ENCODE measurements at places on chromosomes 3 and 15.
A peak's percentile ranks its signal among the peaks of the same experiment; 100 is the strongest.

GRCh38 chr3:38343797-38344594 lies 2.6 kb upstream of the XYLB start:
- DNase-seq, result no peak

GRCh38 chr3:114827495-114827894 lies 319.6 kb downstream of the ZBTB20 start:
- no peak for DNase-seq

- DNase-seq, result no peak
These were observed 91.1 kb upstream of the FGF7 start for GRCh38 chr15:49331951-49332350.

GRCh38 chr15:70095408-70096214 lies 2.1 kb downstream of the TLE3 start:
- peak; percentile 43 for DNase-seq

DNA sequence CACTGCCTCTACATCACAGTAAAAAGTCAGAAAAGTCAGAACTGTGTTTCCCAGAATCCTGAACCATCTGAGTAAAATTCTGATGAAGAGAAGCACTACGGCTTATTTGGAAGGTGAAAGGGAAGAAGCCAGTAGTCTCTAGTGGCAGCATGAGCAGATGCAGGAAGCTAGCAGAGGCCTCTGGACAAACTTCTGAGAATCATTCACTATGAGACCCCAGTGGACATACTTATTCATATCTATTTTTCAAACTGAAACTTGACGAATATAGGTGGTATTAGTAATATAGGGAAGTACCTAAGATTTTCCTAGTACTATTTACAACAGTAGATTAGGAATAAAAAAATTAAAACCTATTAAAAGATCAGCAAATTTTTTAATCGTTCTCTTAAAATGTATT lies 272.8 kb upstream of the TTC14 start:
- no peak for DNase-seq

DNA sequence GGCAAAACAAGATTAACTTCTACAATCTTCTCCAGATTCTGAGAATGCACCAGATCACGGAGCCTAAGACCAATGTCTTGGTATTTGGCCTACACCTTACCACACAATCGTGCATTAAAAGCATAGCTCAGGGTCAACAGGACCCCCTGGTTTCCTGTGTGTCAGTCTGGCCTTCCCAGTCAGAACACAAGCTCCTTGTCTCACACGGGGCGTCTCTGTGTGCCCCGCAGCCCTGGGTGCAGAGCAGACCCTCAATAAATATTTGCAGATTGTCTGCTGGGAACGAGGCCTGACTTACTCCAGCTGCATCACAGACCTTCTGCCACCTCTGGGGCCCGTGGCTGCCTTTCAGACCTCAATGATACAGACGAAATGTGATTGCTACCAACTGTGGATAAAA lies 82.5 kb upstream of the CTNNB1 start:
- DNase-seq, result no peak

- DNase-seq, result no peak
These were observed 733.4 kb downstream of the TUSC7 start for GRCh38 chr3:117443014-117443413.

GRCh38 chr3:36443028-36443686 lies 62.9 kb downstream of the STAC start:
- no peak for DNase-seq

DNA sequence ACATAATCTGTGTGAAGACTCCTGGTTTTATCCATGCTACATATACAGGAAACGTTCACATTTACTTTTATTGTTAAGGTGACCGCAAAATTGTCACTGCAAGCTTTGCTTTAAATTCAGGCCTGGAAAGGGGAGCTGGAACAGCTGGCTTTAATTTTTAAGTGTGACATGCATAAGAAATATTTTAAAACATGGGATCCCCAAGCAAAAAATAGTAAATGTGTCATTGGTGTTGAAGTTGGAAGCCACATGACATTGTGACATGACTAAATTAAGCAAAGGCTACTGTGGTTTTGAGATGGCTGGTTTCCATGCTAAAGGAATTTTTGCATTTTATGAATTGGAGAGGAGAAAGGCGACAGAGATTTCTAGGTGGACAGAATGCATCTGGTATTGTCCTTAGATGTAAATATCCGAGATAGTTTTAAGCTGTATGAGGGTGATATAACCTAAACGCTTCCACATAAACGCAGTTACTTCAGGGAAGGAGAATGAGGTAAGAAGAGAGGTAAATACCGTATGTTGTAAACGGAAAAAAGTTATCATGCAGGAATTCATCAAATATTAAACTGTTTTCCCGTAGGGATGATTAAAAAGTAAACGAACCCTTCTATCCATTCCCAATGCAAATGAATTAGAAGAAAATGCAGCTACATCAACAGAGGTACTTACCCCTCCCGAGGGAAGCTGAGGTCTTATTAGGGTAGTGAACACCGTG lies 927 bp upstream of the FYTTD1 start:
- DNase-seq, result no peak

DNA sequence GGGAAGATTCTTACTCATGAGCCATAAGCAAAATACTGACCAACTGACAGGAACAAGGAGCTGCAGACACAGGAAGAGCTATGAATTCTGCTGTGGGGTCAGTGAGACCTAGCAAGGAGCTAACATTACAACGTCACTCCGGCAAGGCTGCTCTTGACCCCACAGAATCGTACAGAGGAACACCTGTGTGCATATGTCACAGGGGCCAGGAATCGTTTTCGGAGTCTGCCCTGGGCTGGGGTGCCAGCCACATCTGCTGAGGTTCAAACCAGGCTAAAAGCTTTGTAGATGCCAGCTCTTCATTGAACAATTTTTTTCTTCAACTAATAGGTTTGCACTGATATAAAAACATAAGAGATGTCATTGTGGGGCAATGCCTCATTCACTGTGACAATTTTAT lies 82.6 kb downstream of the LRRK1 start:
- DNase-seq, result no peak

GRCh38 chr3:68467465-68467864 lies 464.9 kb downstream of the TAFA4 start:
- no peak for DNase-seq

GRCh38 chr3:14799146-14799545 lies 19.6 kb upstream of the FGD5 start:
- DNase-seq, result no peak

- DNase-seq, result no peak
These were observed 96.7 kb downstream of the LRTM1 start for GRCh38 chr3:54831112-54831511.

GRCh38 chr3:126102530-126102951 lies 18.6 kb upstream of the SLC41A3 start:
- DNase-seq, result no peak

DNA sequence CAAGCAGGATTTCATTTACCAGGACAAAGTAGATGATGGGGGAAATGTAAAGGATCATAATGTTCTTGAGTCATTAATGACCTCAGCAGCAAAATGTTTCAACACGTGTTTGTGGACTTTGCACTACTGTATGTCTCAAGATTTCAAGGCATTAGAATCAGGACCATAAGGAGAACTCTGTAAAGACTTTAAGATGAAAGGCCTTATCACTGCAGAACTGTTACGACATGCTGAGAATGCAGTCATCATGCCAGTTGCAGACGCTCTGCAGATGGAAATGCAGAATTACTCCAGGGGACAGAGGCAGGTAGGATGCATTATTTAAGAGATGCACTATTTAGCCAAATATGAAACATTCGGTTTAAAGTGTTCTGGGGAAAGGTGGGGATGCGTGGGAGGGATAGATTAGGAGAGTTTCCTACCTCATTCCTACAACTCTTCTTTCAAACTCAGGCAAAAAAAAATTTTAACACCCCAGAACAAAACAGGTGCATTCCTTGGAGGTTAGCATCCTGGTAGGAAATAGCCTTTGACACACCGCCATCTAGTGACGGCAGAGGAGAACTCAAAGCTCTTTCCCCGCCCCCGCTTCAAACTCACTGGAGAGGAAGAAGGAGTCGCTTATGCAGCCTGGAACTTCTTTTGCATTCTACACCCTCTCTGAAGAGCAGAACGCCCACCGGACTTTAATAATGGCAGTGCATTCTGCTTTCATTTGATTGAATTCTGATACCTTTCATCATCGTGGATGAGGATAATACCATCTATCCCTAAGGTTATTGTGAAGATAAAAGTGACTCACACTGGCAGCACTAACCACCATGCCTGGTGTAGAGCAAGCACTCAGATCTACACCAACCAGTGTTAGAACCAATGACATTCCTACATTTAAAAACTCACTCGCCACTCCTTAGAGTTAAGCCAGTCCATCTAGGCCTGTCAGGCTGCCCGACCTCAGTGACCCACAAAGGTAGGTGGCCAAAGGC lies 43.1 kb upstream of the TOPAZ1 start:
- peak; percentile 30 for DNase-seq

DNA sequence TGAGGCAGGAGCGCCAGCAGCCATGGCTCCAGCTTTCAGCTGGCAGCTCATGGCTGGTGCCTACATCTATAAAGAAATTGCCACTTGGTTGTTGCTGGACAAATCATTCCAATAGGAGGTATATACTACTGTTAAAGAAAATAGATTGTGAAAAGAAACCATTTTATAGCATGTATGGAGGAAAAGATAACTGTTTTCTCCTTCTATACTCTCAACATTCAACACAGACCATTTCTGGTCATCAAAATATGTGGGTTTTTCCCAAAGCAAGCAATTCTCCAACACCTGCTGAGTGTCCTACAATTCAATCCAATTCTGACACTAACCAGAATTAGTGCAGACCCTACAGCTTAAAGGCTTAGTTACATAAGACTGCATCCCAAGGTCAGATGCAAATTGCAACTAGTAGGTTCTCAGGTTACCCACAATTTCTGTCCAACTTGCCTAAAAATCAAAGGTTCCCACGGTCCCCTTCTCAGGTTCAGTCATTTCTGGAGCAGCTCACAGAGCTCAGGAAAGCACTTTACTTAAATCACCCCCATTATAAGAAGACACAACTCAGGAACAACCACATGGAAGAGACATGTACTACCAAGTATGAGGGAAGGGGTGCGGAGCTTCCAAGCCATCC lies 42.4 kb upstream of the STRIT1 start:
- no peak for DNase-seq

GRCh38 chr15:67883234-67883773 lies 43.5 kb upstream of the RNU6-1 start:
- no peak for DNase-seq

- no peak for DNase-seq
These were observed 42.1 kb downstream of the RNF111 start for GRCh38 chr15:59029554-59029953.

GRCh38 chr3:54968546-54969172 lies 40.8 kb upstream of the LRTM1 start:
- no peak for DNase-seq

- DNase-seq, result no peak
These were observed 491.1 kb downstream of the FHIT start for GRCh38 chr3:60760145-60760544.

DNA sequence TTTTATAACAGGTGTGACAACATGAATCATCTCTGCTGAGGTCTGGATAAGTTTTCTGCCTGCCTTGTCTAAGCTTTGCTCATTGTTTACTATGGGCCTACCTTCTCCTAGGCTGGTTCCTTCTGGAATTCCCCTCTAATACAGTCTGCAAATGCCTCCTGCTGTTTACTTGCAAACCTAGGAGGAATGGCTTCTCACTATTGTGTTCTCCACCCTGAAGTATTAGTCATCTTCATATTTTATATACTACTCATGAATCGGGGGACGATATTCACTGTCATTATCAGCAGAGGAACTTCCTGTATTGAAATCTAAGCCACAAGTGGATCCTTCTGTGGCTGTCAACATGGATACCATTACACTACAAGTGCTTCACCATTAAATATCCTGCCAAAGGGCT lies 154.8 kb downstream of the PLCL2 start:
- no peak for DNase-seq

GRCh38 chr15:73924171-73924921 lies 1.9 kb upstream of the LOXL1 start:
- DNase-seq, result no peak

DNA sequence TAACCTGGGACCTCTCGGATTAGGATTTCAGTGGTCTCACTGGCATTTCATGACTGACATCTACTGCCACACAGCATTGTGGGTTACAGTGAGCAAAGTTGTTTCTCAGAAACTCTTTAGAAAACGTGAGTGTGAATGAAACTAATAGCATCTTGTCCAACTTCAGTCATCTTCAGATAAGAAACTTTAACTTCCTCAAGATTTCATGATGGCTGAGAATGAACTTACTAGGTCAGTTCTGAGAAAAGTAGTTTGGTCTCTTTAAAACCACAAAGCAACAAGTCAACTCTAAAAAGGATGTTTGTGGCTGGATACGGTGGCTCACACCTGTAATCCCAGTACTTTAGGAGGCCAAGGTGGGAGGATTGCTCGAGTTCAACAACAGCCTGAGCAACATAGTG lies 14.2 kb upstream of the HOMER2 start:
- no peak for DNase-seq

- DNase-seq, result no peak
These were observed 1153.3 kb downstream of the ROBO1 start for GRCh38 chr3:78614486-78614885.

GRCh38 chr15:39211108-39211979 lies 369.5 kb upstream of the THBS1 start:
- no peak for DNase-seq

- no peak for DNase-seq
These were observed 49.6 kb upstream of the PPARG start for GRCh38 chr3:12239301-12239700.

DNA sequence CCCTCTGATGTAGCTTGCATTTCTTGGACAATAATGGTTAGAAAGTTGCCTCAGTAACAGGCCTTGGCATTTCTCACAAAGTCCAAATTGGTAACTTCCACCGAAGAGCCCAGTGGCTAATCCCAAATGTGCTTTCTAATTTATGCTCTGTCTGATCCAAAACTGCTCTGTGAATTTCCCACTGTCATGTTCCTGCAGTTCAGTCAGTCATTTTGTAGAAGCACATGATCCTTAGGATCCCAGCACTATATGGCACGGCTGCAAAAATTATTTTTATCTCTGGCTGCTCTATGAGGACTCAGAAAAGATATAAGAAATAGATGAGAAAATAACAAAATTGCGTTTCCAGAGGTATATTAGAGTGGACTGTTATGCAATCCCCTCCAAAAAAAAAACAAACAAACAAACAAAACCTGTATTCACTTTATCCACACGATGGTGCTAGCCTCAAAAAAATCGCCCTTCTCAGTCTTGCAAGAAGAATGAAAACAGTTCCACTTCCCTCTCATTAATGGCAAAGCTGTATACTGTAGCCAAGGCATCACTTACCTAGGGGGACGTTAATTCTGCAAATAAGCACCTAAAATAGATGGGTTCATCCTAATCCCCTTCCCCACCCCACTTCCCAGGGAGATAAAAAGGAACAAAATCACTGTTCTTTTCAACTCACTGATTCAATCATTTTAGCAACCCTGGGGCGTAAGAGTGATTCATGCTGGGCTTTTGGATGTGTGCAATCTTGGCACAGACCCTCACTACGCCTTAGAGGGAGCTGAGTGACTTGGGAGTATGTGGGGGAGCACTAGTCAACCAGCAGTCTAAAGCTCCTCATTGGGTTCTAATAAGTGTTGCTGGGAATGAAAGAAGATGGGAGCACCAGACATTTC lies 61.3 kb downstream of the TMCO5A start:
- DNase-seq, result no peak

DNA sequence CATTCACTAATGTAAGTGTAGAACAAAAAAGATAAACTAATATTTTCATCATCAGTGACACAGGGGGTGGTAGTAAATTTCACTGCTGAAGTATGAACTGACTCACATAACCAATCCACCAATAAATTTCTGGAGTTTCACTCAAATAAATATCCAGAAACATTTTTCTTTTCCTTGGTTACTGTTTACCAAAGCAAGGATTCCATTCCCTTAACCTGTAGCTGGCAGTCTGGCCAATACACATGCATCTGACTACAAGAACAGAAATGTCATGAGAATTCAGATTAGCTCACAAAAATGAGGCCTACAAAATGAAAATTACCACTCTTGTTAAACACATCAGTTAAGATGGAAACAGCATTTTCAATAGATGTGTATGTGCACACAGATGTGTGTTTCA lies 80.3 kb downstream of the STAG1 start:
- DNase-seq, result no peak
